Right renal pelvis (tissue), 4 donors: ENCODE measurements at places on chromosomes 6 and 20. TPM values are rescaled to one million over a fixed set of nuclear protein-coding genes. Genes with fewer than 3 reads are reported as not detected.

LAMA4 gene
- 92.2 TPM for polyA plus RNA-seq

OPRL1 gene
- polyA plus RNA-seq = 1.3 TPM

BFSP1 gene
- 4.5 TPM for polyA plus RNA-seq

PPT2 gene
- polyA plus RNA-seq = 39.2 TPM

LAMA2 gene
- 30.8 TPM for polyA plus RNA-seq

RIPOR3 gene
- polyA plus RNA-seq = 7.1 TPM

DEFB124 gene
- polyA plus RNA-seq = not detected

THBD gene
- 5.2 TPM for polyA plus RNA-seq

CLVS2 gene
- polyA plus RNA-seq = 0.14 TPM

PNLDC1 gene
- 0.46 TPM for polyA plus RNA-seq

SLC22A23 gene
- polyA plus RNA-seq = 9.8 TPM

PHACTR3 gene
- 12.8 TPM for polyA plus RNA-seq

CDS2 gene
- polyA plus RNA-seq = 43.8 TPM

MUCL3 gene
- 0.05 TPM for polyA plus RNA-seq

TSBP1 gene
- not detected for polyA plus RNA-seq

NTSR1 gene
- polyA plus RNA-seq = 1.0 TPM

TGM6 gene
- not detected for polyA plus RNA-seq

MUC21 gene
- not detected for polyA plus RNA-seq

RIPPLY2 gene
- polyA plus RNA-seq = not detected

ASIP gene
- not detected for polyA plus RNA-seq

ELOVL2 gene
- polyA plus RNA-seq = 8.2 TPM

SPATA25 gene
- polyA plus RNA-seq = 3.1 TPM

PRSS35 gene
- 42.8 TPM for polyA plus RNA-seq

COL19A1 gene
- 4.3 TPM for polyA plus RNA-seq

CAGE1 gene
- 0.18 TPM for polyA plus RNA-seq

MLN gene
- 1.1 TPM for polyA plus RNA-seq

TMEM200A gene
- polyA plus RNA-seq = 29.1 TPM

ULBP3 gene
- 7.8 TPM for polyA plus RNA-seq

SLC24A3 gene
- polyA plus RNA-seq = 4.7 TPM

FAM217A gene
- 1.2 TPM for polyA plus RNA-seq

CENPQ gene
- 13.8 TPM for polyA plus RNA-seq

SLC52A3 gene
- polyA plus RNA-seq = 3.7 TPM

ANKEF1 gene
- polyA plus RNA-seq = 10.3 TPM

SNX21 gene
- 17.1 TPM for polyA plus RNA-seq

PRPH2 gene
- 4.3 TPM for polyA plus RNA-seq

DPPA5 gene
- polyA plus RNA-seq = not detected

MACROD2 gene
- 13.3 TPM for polyA plus RNA-seq

BMP7 gene
- 89.4 TPM for polyA plus RNA-seq

POU3F2 gene
- polyA plus RNA-seq = 0.06 TPM

KIF25 gene
- polyA plus RNA-seq = 0.35 TPM

PPP2R5D gene
- 63.3 TPM for polyA plus RNA-seq

TFAP2B gene
- polyA plus RNA-seq = 16.6 TPM

CRIP3 gene
- 3.9 TPM for polyA plus RNA-seq

OOEP gene
- not detected for polyA plus RNA-seq

ARMC12 gene
- polyA plus RNA-seq = 1.1 TPM

IL17A gene
- polyA plus RNA-seq = not detected

TFAP2A gene
- polyA plus RNA-seq = 33.9 TPM

SEMG1 gene
- polyA plus RNA-seq = not detected

ZNF343 gene
- 14.1 TPM for polyA plus RNA-seq

MYMX gene
- 0.60 TPM for polyA plus RNA-seq

TTBK1 gene
- 0.39 TPM for polyA plus RNA-seq

GSTA3 gene
- polyA plus RNA-seq = 0.52 TPM

CTCFL gene
- polyA plus RNA-seq = 2.5 TPM

RAB5IF gene
- 71.8 TPM for polyA plus RNA-seq

SLC17A3 gene
- polyA plus RNA-seq = 0.60 TPM

TMEM151B gene
- 0.71 TPM for polyA plus RNA-seq
